ENCODE measurements at places on chromosomes 4 and X. TPM values are rescaled to one million over a fixed set of nuclear protein-coding genes. Genes with fewer than 3 reads are reported as not detected.

PDZD4 gene
- total RNA-seq, result 3.8 TPM

PRR32 gene
- not detected for total RNA-seq

FGB gene
- 13.0 TPM for total RNA-seq

TIMM8A gene
- total RNA-seq, result 35.5 TPM

BMPR1B gene
- total RNA-seq, result 7.6 TPM

MAGEC2 gene
- not detected for total RNA-seq

OFD1 gene
- 13.0 TPM for total RNA-seq

STK32B gene
- total RNA-seq, result 20.2 TPM

IL21 gene
- not detected for total RNA-seq

MSX1 gene
- 10.1 TPM for total RNA-seq

SLC7A11 gene
- total RNA-seq, result 15.2 TPM

NUDT10 gene
- 0.62 TPM for total RNA-seq

SSX4 gene
- not detected for total RNA-seq

ITGB1BP2 gene
- total RNA-seq, result 0.74 TPM

RIPPLY1 gene
- total RNA-seq, result not detected

CD99 gene
- total RNA-seq, result 272 TPM

ARMCX6 gene
- total RNA-seq, result 46.9 TPM

TNMD gene
- total RNA-seq, result not detected

MGAT4D gene
- not detected for total RNA-seq

PRRG3 gene
- total RNA-seq, result not detected

SCFD2 gene
- 6.3 TPM for total RNA-seq

PCYT1B gene
- total RNA-seq, result not detected

EREG gene
- total RNA-seq, result 53.5 TPM

All from A549 treated with RU486 at 1 μM for 4 hours (cell line).